Erythroblast (primary cell): ENCODE measurements at places on chromosomes 16 and 17.

- DNase-seq: peak; percentile 88
Measured at GRCh38 chr17:45160447-45161287, 1.0 kb upstream of the HEXIM2 start.

- peak; percentile 43 for DNase-seq
Measured at GRCh38 chr17:7354262-7354843, 603 bp upstream of the TMEM95 start.

DNA sequence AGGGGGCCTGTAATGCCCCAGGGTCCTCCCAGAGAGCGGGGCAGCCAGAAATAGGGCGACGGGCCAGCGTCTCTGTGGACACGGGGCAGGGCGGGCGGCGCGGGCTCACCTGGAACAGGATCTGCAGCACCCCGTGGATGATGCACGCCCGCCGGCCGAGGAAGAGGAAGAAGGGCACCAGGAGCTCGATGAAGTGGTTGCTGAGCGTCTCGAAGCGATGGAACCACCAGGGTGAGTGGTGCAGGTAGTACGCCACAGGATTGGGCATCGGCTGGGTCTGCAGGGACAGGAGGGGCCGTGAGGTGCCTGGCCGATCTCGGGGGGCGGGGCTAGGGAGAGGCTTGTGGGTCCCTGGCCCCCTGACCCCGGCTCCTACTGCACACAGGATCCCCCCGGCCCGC is 78.9 kb upstream of the GNG13 start:
- DNase-seq: no peak

- DNase-seq: no peak
Measured at GRCh38 chr17:59391021-59391420, 59.6 kb downstream of the YPEL2 start.

DNA sequence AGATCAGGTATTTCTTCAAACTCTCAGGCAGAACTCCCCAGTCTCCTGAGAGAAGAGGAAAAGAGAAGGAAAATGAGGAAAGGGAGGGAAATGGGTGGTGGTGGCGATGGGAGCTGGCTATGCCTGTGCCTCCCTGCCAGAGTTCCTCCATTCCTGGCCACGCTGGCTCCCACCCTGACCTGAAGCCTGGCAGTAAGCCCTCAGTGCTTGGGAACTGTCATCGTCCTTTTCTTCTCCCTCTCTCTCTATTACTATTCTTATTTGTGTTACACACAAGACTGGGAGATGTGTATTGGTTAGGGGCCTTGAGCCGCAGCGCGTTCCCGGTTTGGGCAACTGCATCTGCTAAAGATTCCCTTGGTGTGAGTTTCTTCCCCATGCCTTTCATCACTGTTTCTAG is 44.6 kb downstream of the GOSR1 start:
- DNase-seq: no peak

DNA sequence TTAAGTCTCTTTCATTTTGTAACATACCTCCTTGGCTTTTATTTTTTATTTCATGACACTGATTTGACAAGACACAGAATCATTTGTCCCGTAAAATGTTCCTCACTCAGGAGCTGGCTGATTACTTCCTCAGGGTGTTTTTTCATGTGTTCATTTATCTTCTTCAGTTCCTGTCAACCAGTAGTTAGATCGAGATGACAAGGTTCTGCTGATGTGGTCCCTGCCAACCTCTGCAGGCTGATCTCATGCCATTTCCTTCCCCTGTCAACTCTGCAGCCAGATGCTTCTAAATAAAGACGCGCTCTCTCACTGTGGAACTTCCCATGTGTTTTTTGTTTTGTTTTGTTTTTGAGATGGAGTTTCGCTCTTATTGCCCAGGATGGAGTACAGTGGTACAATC is 8.1 kb upstream of the CXCL16 start:
- no peak for DNase-seq

- DNase-seq: peak; percentile 57
Measured at GRCh38 chr16:87765473-87765775, 362 bp downstream of the KLHDC4 start.

DNA sequence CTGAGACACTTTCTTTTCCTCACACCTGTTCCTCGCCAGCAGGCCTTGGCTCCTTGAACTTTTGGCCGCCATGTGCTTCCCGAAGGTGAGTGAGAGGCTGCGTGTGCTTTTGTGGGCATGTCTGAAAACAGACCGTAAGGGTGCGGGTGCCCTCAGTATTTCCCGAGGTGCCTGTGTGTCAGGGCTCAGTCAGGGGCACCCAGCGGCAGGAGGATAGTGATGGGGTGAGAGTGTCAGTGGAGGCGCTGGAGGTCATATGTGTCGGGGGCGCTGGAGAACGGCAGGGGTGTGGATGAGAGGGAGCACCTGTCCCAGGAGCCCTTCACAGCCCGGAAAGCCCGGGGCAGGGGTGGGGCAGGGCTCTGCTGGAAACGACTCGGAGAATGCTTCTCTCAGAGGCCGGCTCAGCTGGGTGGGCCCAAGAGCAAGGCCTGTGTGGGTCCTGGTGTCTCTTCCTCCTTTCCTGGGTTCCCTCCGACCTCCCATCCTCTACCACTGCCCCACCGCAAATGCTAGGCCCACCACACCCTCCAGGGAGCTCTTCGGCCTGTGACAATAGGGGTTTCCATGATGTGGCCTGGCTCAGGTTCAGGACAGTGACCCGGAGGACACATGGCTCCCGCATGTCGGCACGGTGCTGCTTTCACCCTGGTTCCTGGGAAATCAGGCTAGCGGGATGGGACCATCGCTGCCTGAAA is 451 bp downstream of the IL32 start:
- no peak for DNase-seq

- no peak for DNase-seq
Measured at GRCh38 chr17:12830777-12831247, 41.5 kb downstream of the ARHGAP44 start.

DNA sequence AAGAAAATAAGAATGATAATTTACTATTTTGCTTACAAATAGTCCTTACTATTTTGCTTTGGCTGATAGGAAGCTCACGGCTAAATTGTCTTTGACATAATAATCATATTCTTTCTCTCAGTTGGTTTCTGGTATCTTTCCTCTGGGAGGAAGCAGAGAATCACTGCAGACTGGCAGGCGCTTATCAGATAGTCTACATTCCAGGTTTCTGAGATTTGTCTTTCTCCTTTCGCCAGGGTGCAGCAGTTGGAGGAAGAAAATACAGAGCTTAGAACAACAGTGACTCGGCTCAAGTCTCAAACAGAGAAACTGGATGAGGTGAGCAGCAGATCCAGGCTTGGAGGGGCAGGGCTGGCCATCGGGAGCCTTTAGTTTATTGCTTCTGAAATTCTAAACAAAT is 136.1 kb downstream of the RAB11FIP4 start:
- DNase-seq: no peak

GRCh38 chr16:78915811-78916345 is 684.7 kb downstream of the MAF start:
- DNase-seq: no peak

DNA sequence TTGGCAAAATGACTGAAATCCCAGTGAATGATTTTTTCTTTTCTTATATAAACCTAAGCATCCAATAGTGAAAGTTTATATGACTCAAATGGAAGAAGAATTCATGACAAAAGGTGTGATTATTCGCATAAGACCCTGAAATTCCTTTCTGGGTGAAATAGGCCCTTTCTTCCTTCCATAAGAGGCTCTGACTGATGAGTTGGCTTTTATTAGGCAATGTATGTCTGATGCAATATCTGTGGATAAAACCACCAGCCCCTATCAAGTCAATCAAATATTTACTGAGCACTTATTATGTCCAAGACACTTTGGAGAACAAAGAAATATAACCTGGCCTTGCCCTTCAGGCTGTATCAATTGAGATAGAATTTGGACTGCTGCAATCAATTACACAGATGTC is 316.6 kb downstream of the CDH13 start:
- DNase-seq: no peak

DNA sequence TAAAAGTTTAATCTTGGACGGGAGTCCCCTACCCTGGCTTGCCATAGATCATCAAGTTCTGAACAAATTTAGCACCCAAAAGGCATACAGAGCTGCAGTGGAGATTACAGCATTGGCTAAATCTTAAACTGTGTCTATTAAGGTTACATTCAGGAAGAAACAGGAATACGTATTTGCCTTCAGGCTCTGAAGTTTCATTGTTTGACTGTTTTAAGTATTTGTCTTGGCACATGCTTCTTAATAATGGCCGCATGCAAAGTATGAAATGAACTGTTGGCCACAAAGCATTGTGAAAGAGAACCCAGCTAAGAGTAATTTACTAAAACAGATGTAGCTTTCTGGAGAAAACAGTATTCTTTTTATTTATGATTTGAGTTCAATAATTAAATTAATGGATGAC is 63.9 kb upstream of the CNEP1R1 start:
- DNase-seq: no peak

GRCh38 chr17:1078831-1079561 is 82.1 kb downstream of the TIMM22 start:
- DNase-seq: no peak

- DNase-seq: no peak
Measured at GRCh38 chr16:27449434-27450195, 47.6 kb downstream of the IL21R start.

GRCh38 chr17:61411261-61412142 is 11.9 kb downstream of the TBX2 start:
- peak; percentile 50 for DNase-seq

DNA sequence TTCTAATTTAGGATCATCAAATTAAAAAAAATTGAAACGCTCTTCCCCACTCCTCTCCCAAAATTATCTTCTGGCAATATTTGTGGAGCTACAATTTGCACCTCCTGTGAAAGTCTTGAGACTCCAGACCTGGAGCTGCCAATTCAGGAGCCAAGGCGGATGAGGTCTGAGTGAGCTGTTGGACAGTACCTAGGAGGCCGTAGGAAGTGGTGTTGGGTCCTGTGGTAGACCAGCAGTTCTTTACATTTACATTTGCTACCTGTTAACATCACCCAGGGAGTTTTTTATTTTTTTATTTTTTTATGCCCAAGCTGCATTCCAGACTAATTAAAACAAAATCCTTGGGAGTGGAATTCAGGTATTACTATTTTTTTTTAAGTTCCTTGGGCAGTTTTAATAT is 271.0 kb downstream of the PHKB start:
- no peak for DNase-seq

GRCh38 chr16:17177959-17178905 is 292.5 kb downstream of the XYLT1 start:
- DNase-seq: no peak

DNA sequence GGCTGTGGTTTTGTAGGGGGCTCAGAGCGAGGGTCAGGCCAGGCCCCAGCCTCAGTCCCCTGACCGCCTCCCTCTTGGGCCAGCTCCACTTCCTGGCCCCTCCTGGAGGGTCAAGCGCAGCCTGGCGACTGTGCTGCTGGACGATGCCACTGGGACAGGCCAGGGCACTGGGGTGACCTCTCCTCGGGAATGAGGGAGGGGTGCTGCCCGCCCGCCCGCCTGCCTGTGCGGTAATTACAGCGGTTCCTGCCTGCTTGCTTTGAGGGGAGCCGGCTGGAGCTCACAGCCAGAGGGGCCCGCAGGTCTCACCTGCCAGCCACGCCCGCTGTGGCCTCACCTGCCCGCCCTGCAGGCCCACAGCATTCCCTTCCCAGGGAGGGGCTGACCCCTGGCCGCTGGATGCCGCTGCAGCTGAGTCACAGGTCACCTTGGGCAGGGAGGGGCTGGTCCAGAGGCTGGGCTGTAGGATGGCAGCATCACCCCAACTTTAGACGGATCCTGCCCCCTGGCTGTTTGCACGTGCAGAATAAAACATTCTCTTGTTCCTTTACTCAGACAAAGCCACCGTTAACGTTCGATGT is 76.7 kb upstream of the CBX4 start:
- peak; percentile 60 for DNase-seq

DNA sequence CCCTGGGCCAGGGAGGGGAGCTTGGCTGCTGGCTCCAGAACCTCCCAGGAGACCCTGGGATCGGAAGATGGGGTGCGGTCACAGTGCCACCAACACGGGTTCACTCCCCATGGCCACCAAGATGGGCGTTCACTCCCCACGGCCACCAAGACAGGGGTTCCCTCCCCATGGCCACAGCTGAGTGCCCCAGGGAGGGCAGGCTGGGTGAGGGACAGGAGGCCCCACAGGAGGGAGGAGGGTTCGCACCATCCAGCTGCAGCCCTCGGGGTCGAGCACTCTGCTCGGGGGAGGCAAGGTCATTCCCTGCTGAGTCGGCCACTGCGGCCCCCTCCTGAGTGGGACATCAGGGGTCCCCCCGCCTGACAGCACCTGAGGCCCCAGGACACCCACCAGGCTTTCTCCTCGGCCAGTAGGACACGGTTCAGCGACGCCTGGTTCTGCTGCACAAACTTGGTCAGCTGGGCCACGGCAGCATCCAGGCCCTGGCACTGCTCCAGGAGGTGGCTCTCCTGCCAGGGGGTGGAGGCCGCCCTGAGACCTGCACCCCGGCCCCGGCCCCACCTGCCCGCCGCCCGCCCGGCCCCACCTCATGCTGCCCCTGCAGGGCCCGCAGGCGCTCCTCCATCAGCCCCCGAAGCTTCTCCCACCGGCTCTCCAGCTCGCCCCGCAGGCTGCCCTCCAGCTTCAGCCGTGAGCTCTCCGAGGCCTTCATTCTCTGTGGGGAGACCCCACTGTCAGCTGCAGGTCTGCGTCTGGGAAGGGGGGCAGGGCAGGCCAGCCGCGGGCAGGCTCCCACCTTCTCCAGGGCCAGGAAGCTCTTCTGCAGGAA is 5.9 kb downstream of the CCDC154 start:
- DNase-seq: no peak

DNA sequence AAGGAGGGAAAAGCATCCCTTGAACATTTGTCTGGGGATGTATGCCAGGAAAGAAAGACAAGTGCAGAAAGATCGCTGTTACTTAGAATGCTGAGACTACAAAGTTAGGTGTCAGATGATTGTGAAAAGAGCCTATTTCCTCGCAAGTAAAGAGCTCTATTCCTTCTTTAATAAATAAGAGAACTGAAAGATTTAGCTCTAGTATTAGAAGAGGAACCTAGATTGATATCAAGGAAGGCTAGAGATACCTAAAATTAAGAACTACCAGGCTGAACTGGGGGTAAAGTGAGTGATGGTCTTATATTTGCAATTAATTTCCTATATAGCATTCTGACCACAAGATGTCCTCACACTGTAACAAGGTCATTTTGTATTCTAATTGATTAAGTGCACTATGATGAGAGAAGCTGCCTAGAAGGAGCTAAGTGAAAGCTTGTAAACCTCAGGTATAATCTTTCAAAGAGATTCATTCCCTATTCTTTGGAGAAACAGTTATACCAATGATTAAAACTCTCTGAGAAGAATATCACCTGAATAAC is 62.3 kb downstream of the SSH2 start:
- peak; percentile 11 for DNase-seq

GRCh38 chr16:85594978-85595661 is 18.0 kb upstream of the GSE1 start:
- no peak for DNase-seq

DNA sequence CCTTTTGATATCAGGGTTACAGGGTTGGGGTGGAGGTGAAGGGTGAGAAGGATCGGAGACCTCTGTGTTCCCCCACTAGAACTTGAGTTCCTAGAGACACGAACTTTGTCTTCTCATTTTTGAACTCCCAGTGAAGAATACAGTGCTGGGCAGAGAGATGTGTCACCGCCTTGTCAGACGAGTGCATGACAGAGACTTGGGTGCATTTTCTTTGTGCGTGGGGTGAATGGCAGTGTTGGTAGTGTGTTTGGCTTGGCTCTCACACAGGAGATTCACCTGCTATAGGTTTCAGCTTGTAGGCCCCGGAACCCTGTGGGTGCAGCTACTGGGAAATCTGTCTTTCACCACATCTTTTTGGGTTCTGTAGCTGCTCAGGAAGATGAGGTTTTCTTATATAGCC is 40.0 kb upstream of the CCR7 start:
- DNase-seq: no peak

GRCh38 chr17:76353004-76353598 is 615 bp downstream of the PRPSAP1 start:
- DNase-seq: peak; percentile 72
